H7 (cell line): ENCODE measurements at places on chromosomes 5 and 9.

DNA sequence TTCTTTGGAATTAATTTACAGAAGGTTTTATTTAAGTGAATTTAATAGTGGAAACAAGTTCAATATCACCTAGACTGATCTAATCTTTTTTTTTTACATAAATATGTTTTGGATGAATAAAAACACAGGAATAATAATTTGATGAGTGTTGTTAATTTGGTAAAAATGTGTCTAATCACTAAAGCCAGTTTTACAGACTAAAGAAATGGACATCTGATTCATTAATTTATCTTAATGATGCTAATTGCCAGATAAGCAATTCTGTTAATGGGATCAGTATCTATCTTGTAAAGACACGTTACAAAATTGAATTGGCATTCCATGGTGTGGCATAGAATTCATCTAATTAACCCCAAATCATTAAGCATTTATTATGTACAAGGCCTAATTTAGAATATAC, 743.3 kb upstream of the CDH6 start:
- no peak for DNase-seq

GRCh38 chr5:162187371-162187770, 119.8 kb downstream of the GABRG2 start:
- no peak for DNase-seq

DNA sequence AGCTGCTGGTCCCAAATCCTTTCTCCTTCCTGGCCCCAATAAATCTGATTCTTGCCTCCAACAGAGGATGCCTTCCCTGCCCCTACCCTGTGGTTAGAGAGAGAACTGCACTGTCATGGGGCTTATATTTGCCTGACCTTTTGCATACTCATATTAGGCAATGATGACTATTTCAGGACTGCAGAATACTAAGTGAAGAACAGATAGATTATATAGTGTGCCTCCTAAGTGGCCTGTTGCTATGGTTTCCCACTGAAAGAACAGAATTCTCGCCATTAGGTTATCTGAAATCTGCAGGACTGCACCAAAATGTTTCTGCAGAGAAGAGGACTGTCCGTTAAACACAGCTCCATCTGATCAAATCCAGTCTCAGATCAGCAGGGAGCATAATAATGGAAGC, 87.3 kb upstream of the CCNG1 start:
- DNase-seq: peak; percentile 23

GRCh38 chr9:36924071-36924470, 110.0 kb downstream of the PAX5 start:
- DNase-seq: no peak

- no peak for DNase-seq
Measured at GRCh38 chr5:10243660-10244240, 5.9 kb downstream of the ATPSCKMT start.

DNA sequence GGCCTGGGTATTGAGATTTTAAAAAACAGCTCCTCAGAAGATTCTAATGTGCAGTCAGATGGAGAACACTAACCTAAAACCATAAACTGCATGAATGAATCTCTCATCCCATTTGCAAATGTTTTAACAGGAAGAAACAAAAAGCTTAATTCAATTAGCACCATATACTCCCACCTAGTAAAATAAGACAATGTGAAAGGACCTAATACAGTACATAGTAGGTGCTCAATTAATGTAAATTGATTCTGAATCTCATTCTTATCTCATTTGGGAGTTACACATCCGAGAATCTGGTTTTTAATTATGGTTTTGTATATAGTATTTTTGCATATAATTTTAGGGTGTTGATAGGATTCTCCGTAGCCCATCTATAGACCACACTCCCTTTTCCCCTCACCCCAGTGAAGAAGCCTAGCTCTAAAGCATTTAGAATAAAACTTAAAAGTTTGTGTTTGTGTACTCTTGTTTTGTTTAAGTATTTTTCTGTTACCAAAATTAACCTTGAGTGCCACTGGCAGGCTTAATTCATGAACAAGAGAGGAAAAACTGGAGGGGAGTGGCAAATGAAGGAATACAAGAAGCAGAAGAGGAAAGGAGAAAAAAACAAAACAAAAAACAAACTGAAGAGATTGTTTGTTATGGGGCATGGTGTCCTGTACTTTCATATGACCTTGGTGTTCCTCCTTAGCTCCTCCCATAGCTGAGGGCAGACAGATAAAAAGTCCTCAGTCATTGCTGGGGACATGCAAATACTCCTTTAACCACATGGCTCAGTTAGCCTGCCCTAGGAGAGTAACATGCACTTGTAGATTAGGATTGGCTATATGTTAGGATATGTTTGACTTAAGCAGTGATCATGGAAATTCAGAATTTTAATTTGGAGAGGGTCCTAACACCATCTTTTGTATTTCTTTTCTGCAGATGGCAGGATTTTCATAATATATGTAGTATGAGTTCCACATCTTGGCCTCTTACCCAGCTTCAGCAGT, 1.2 kb downstream of the RNF14 start:
- DNase-seq: peak; percentile 37

DNA sequence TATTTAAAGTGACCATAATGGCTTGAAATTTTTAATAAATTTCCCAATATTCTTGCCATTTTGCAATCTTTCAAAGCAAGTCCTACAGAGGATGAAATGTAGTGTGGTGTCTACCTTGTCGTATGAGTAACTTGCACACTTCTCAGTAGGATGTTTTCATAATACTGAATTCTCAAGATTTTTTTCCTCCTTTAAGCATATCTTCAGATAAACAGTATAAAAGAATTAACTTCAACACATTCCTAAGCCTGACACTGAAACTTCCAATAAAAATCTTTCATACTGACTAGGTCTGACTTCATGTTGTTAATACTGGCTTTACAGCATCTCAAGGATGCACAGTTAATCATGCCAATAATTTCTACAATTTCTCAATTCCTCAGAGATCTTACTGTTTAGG, 62.0 kb downstream of the DROSHA start:
- no peak for DNase-seq

- no peak for DNase-seq
Measured at GRCh38 chr5:91187032-91187431, 196.1 kb downstream of the ARRDC3 start.

GRCh38 chr5:149551227-149552037, at the start of gene CSNK1A1:
TSS of gene CSNK1A1 (minus strand) at chr5:149551439. CDS start at chr5:149550964, 475 bp downstream.
- peak; percentile 99 for DNase-seq

DNA sequence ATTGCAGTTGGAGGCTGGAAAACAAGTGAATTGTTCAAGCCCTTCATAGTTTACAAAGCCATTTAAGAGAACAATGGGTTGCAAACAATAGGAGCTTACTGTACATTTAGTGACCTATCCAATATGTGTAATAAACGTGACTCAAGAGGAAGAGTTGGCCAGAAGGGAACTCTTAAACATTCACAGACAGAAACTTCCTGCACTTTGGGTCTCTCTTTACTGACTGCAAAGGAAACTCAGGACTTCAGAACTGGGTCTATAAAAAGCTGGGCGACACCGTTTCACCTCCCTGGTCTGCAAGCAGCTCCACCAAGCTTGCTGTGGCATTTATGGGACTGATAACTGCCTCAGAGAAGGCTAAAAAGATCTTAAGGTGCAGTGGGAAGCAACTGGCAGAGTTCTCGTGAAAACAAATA, 48.7 kb upstream of the SPATA31D4 start:
- no peak for DNase-seq
